ENCODE measurements at places on chromosomes 7 and 10. TPM values are rescaled to one million over a fixed set of nuclear protein-coding genes. Genes with fewer than 3 reads are reported as not detected.

Gene LIPM
- not detected for polyA plus RNA-seq

Gene TEX36
- not detected for polyA plus RNA-seq

Gene DEPP1
- 8.4 TPM for polyA plus RNA-seq

Gene CRPPA
- polyA plus RNA-seq = 5.3 TPM

Gene HOXA13
- 0.03 TPM for polyA plus RNA-seq

Gene STEAP4
- polyA plus RNA-seq = 0.21 TPM

GRCh38 chr7:79653136-79653631, 199.7 kb upstream of the MAGI2 start:
- no peak for DNase-seq

GRCh38 chr7:17302575-17303142, 4.2 kb downstream of the AHR start:
- no peak for DNase-seq

- no peak for DNase-seq
These were observed 681.3 kb downstream of the TNS3 start for GRCh38 chr7:46900312-46901263.

DNA sequence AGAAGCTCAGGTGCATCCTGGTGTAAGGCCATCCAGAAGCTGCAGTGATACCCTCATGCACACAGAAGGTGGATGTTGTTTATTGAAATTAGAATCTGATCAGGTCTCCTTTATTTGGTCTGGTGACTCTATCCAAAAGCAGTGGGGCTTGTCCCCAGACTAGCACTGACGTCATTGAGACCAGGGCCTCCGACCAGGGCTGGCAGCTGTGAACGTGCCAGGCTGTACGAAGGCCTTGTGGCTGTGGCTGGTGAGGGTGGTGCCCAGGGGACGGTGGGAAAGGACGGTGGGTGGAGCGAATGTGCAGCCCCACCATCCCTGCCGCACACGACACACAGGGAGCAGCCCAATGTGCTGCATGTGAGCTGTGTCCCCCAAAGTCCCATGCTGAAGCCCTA, 160.0 kb downstream of the ADARB2 start:
- DNase-seq = no peak

DNA sequence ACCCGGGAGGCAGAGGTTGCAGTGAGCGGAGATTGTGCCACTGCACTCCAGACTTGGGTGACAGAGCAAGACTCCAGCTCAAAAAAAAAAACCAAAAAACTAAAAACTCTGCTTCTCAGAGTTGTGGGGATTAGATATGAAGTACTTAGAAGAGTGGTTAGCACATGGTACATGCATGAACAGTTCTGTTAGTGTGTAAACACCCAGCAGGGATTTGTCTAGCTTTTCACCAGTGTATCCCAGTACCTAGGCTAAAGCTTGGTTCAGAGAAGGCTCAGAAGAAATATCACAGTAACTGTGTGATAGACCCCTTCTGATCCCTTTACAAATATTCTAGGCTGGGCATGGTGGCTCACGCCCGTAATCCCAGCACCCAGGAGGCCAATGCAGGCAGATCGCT, 9.5 kb downstream of the PPIA start:
- DNase-seq = no peak

GRCh38 chr7:139830782-139831501, 1.9 kb downstream of the TBXAS1 start:
- no peak for DNase-seq

- DNase-seq = no peak
These were observed 67.4 kb downstream of the VWC2 start for GRCh38 chr7:49840751-49841405.

- no peak for DNase-seq
These were observed 112.8 kb downstream of the ANKRD61 start for GRCh38 chr7:6143997-6144396.

DNA sequence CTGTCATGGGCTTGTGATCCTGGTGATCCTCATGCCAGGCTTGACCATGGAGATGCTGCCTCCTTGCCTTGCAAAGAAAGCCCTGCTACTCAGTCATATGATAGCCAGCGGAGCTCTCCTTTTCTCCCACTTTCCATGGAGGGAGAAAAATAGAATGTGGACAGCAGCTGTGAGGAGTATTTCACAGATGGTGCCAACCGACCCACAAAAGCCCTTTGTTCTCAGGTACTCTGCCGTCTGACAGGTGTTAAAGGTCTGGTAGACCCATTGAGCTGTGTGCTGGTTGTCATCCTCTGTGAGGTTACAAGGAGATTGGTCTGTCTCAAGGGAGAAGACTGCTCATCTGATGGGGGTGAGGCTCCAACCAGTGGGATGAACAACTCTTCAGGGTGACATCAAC, 29.5 kb upstream of the COBL start:
- DNase-seq = no peak

DNA sequence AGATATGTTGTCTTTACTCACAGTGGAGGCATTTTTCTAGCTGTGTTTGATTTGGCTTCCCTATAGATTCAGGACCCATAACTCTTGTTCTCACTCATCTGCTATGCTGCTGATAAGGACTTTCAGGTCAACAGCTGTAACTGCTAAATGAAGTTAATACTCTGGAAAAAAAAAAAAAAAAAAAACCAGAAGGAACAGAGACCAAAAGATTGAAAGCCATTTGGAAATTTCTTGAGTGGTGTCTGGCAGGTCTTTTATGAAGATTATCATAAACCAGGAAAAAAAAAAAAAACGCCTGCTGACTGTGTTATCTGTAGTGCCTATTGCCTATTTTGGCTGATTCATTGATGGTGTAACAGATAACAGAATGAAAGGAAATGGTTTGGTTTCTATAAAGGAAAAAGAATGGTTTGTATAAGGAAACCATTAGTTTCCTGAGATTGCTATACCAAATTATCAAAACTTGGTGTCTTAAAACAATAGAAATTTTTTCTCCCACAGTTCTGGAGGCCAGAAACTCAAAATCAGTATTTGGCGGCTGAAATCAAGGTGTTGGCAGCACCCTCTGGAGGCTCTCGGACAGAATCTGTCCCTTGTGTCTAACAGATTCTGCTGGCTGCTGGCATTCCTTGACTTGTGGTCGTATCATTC, 60.5 kb upstream of the BET1 start:
- DNase-seq = no peak
